ENCODE measurements at places on chromosomes 3 and 15. TPM values are rescaled to one million over a fixed set of nuclear protein-coding genes. Genes with fewer than 3 reads are reported as not detected.

DNA sequence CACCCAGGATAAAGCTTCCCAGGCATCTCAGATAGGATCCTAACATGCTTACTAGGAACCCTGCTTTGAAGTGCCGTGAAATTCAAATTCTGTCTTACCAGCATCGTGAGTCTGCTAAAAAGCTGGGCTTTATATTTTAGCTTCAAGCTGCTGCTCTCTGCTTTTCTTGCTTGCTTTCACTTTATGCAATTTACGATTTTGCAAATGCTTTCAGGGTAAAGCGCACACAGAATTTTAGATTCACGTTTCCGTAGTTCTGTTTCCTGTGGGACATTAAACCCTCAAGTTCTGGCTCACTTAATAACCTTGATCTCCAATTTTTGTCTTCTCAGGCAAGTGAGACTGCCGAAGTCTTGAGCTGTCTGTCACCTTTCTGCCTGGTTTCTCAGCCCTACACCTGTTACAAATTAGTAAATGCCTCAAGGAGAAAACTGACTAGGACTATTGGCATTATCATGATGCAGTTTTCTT, 170.5 kb upstream of the TGFBR2 start:
- H3K27me3 ChIP-seq, result no peaks in the 10 kb centered on the region
- H3K36me3 ChIP-seq, result no peaks in the 10 kb centered on the region
- no peak overlapping the region for H3K4me3 ChIP-seq
- DNase-seq, result no peak

The CNTN3 gene
- polyA plus RNA-seq, result 4.7 TPM

The CLDN16 gene
- 0.15 TPM for polyA plus RNA-seq

The NKTR gene
- polyA plus RNA-seq, result 138 TPM

The PCSK6 gene
- polyA plus RNA-seq, result 22.2 TPM
